ENCODE measurements at places on chromosomes 12 and 14.

GRCh38 chr12:9851050-9851449 lies 18.1 kb downstream of the CLEC2B start:
- no peak for DNase-seq

- no peak for DNase-seq
Measured at GRCh38 chr12:95203487-95204030, 13.7 kb downstream of the FGD6 start.

- DNase-seq, result no peak
Measured at GRCh38 chr14:78608998-78609787, 439.0 kb downstream of the NRXN3 start.

- DNase-seq, result no peak
Measured at GRCh38 chr12:47276253-47276620, 196.5 kb upstream of the AMIGO2 start.

GRCh38 chr14:81068176-81068782 lies 112.9 kb downstream of the TSHR start:
- no peak for DNase-seq

GRCh38 chr14:48936362-48936761 lies 649.8 kb downstream of the RPS29 start:
- DNase-seq, result peak; percentile 36

DNA sequence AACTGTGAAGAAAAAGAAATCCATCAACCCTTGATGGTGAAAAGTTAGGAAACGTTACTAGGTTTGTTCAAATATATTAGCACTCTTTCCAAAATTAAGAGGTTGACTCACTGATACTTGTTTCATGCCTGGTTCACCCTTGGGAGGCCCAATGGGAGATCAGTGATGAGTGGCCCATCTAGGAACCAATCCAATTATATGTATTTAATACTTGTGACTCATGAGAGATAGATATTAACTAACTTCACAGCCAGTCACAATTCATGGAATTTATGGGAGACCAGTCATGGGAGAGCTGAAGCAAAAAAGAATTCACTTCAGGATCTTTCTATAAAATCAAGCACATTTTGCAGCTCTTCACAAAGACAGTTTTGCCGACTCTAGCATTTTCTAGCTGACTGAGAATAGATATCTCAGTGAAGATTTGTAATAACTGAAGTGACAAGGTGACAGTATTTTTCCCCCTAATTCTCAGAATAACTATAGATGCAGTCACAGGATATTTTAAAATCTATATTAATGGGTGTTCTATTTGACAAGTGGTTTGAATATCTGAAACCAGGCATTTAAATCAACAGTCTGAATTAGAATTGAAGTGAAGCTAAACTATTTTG lies 230.2 kb downstream of the EPS8 start:
- peak; percentile 70 for DNase-seq

DNA sequence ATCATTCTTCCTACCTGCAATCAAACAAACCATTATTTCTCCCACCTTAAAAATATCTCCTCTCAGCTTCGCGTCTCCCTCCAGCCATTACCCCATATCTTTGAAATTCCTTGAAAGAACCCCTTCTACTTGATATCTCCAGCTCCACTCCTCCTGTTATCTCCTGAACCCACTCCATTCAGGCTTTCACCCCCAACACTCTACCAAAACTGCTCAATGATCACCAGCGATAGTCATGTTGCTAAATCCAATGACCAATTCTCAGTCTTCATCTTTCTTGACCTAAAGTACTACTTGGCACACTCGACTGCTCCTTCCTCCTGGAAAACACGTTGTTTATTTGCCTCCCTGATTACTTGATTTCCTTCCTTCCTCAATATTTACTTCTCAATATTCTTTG lies 70.1 kb downstream of the DUSP16 start:
- DNase-seq, result no peak

- no peak for DNase-seq
Measured at GRCh38 chr12:108597559-108598471, at the start of gene TMEM119. TSS of gene TMEM119 (minus strand) at chr12:108598084. CDS start at chr12:108592383, 5,701 bp downstream.

DNA sequence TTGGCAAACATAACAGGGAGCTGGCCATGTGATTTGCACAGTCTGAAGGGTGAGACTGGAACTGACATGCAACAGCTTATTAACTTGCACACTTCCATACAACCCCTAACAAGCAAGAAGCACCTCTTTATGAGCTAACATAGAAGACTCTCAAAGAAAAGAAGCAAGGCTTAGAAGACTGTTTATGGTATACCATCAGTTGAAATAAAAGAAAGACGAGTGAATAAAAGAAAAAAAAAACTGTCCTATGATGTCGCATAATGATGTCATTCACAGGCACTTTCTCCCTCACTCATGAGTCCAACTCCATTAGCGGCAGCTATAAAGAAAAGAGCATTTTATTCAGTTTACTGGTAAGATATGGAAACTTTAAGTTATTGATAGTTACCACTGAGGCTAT lies 3.3 kb upstream of the MDM1 start:
- no peak for DNase-seq

DNA sequence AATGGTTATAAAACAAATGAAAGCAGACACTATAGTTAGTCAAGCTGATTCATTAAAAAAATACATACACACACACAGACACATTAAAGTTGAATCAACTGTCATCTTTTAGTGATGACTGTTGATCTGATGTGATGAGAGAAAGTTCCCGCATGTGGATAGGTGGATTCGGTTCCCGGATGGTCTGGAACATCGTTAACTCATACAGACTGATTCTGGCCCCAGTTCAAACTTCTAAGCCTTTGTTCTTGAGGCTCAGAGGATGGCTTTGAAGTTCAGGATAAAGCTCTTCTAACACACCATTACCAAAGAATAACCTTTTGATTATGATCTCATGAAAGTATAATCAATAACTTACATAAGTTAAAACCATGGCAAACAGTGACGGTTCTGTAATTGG lies 27.5 kb downstream of the WIF1 start:
- DNase-seq, result no peak

DNA sequence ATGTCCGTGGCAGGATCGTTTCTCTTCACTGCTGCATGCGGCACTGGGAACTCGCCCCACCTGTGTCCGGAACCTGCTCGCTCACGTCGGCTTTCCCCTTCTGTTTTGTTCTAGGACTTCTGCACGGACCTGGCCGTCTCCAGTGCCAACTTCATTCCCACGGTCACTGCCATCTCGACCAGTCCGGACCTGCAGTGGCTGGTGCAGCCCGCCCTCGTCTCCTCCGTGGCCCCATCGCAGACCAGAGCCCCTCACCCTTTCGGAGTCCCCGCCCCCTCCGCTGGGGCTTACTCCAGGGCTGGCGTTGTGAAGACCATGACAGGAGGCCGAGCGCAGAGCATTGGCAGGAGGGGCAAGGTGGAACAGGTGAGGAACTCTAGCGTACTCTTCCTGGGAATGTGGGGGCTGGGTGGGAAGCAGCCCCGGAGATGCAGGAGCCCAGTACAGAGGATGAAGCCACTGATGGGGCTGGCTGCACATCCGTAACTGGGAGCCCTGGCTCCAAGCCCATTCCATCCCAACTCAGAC lies 1.2 kb downstream of the FOS start:
- DNase-seq, result no peak
